Cardiac muscle cell (in vitro differentiated cells and primary cell): ENCODE measurements at places on chromosomes 1 and 21.

- DNase-seq = peak; percentile 6
Observed at GRCh38 chr21:26550326-26550725, 22.8 kb downstream of the CYYR1 start.

DNA sequence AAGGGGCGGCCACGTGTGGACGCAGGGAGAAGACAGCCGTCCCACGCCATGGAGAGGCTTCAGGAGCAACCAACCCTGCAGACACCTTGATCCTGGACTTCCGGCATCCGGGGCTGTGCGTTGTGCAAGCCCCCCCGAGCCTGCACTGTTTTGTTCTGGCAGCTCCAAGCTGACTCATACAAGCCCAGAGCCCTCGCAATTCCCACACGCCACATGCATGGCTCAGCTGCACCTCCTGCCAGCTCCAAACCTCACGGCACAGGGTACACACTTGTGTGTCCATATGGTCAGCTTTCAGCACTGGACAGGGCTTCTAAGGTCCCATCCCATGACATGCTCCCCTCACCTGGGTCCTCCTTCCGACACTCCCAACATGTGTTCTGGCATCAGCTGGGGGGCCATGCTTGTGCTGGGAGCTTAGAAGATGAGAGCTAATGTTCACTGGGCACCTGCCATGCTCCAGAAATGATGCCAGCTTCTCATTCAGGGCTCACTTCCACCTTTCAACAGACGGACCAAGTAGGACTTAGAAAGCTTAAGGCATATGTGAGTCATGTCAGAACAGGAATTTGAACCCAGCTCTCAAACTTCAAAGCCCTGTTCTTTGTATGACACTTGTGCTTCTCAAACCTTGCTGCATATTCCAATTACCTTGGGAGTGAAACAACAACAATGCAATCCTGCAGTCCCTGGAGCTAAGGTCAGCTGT lies 137.3 kb downstream of the PGBD5 start:
- DNase-seq = peak; percentile 33

DNA sequence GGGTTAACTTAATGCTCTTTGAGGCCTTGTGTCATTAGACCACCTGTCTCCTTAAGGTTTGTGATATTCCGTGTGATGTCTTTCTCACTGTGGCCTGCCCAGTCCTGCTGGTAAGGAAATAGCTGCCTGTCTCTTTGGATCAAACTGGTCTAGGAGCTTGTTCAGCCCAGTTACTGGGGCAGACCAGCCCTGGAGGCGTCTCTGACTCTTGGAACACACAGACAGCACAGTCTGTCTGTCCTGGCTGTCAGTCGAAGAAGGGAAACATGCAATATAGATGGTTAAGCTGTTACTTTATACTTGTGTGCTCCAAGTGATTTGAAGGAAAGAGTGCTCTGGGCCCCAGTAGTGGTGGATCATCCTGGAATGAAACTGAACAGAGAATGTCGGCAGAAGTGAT lies 20.4 kb downstream of the PBX1 start:
- no peak for DNase-seq

DNA sequence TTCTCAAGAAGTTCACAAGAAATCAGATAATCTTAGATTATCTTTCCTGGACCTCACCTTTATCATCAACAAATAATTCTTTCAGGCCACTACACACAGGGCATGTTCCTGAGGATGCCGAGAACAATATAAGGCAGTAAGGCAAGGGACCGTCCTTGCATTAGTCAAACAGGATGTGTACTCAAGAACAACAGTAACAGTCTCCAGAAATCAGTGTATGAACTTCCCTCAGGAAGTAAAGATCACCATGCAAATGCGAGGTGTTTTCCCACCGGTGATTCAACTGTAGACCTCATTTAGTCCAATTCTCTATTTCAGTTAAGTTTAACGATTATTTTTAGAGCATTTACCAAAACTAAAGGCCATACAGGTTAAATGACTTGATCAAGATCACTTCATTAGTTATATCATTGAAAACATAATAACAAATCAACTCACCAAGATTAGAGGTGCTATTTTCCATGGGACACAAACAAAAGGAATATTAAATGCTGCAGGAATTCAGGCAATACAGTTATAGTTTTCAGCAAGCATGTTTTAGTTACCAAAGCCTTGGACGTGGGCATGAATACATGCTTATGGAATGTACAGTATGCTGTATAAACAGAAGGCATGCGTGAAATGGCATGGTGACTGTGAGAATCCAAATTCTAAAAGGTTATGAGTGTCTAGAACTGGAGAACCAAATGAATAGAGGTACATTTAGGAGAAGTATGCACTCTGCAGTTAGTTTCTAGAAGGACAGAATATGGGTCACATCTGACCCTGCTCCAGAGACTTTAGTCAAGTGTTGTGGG lies 145.2 kb downstream of the TNR start:
- DNase-seq = no peak

DNA sequence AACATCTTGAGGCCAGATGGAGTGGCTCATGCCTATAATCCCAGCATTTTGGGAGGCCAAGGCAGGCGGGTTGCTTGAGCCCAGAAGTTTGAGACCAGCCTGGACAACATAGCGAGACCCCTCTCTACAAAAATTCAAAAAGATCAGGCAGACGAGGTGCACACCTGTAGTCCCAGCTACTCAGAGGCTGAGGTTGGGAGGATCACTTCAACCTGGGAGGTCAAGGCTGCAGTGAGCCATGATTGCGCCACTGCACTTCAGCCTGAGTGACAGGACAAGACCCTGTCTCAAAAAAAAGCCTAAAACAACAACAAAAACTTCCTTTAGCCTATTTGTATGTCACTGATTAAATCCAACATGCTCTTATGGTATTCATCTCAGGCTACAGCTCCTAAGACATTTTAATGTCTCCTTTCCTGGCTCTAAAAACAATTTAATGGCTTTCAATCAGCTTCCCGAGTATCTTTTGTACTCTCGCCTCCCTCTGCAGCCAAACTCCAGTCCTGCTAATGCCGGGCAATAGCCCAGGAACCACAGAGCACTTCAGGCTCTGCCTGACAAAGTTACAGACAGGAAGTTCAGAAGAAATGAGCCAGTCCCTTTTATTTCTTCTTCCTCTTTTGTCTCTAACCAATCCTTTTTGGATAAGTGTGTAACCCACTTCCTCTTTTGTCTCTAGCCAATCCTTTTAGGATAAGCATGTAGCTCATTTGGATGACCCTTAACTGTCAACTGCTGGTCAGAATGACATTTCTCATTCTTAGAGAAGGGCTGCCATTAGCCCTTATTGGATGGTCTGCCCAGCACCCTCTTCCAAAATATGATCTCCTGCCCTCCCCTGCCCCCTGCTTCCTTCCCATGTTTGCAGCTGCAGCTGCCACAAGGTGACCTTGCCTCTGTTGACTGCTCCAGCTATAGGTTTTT lies 6.6 kb upstream of the DOP1B start:
- peak; percentile 71 for DNase-seq

- DNase-seq = no peak
Observed at GRCh38 chr1:184405801-184406142, 18.9 kb downstream of the C1orf21 start.

GRCh38 chr1:201327687-201328240 lies 44.5 kb downstream of the PKP1 start:
- no peak for DNase-seq

GRCh38 chr1:147800804-147801203 lies 40.4 kb upstream of the GJA5 start:
- no peak for DNase-seq

DNA sequence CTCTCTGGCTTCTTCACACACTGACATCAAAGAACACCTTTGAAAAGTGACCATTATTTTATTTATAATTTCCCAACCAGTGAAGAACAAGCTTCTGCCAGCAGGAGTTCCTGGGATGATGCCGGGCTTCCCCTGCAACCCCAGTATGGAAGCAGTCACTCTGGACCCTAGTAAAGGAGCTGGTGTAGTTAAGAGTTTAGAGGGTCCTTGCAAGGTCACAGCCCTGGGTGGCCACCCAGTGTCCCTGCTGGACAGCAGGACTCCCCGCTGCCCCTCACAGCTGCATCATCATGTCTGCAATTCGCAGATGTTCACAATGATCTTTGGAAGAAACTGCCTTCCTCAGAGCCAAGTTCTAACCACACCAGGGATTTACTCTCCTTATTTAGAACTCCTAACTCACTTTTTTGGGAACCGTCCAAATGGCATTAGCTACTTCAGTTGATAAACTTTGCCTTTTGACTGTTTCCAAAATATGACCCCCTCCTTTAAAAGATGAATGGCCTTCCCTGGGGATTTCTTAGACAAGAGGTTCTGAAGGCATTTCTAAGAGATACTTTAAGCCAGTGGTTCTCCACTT lies 90.6 kb downstream of the HIVEP3 start:
- DNase-seq = no peak

- no peak for DNase-seq
Observed at GRCh38 chr1:62294261-62294660, 25.0 kb downstream of the KANK4 start.

GRCh38 chr1:20611652-20612051 lies 21.6 kb upstream of the PINK1 start:
- DNase-seq = no peak

- no peak for DNase-seq
Observed at GRCh38 chr1:18723701-18724411, 93.2 kb downstream of the PAX7 start.

DNA sequence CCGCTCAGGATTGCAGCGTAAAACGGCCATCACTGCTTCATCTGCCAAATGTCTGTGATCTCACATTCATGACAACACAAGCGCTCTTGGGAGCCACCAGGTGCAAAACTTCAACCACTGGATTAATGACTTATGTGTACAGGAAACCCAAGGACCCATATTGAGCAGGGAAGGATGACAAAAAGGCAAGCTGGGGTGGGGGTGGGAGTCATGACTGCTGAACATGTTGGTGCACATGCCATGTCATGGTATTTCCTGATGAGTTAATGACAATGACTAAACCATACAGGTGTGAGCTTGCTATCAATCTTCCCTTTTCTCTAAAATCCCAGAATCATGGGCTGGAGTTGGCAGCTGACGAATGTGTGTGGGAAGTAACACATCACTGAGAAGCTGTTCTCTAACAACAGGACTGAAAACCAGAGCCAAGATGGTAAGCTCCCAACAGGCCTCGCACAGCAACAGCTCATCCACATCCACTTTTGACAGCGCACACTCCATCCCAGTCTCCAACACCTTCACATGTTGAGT lies 3.1 kb upstream of the SH2D5 start:
- DNase-seq = no peak

DNA sequence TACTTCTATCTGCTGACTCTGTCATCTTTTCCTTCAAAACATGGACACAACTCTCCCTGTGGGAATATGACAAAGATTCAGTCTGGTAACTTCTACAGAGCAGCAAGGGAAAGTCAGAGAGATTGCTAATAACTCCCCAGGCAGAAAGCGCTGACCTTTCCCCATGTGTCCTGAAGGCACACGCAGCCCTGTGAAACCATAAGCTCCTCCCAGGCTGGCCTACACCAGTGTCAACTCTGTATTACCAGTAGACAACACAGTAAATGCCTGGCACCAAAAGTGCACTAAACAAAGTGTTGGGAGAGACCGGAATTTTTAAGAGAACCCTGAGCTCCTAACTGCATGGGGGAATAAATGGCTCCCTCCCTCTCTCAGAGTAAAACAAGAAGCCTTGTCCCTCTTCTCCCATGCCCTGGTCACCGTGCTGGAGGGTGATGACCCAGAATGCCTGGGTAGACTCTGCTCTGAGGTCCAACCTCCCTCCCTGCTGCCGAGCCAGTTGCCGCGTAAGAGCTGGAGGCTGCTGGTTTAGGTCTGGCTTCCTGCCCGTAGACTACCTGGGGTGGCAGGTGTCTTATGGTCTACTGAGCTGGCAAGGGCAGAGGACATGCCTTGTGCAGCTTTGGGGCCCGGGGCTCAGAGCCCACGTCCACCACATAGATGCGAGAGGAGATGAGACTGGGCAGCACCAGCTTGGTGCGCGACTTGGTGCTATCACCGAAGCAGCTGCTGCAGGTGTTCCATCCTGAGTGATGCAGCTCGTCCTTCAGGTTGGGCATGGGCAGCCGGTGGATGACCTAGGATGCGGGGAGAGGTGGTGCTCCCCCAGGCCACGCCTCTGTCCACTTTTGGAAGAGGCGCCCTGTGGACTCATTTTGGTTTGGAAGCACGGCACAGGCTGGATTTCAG lies 3.9 kb downstream of the SELENBP1 start:
- DNase-seq = no peak

DNA sequence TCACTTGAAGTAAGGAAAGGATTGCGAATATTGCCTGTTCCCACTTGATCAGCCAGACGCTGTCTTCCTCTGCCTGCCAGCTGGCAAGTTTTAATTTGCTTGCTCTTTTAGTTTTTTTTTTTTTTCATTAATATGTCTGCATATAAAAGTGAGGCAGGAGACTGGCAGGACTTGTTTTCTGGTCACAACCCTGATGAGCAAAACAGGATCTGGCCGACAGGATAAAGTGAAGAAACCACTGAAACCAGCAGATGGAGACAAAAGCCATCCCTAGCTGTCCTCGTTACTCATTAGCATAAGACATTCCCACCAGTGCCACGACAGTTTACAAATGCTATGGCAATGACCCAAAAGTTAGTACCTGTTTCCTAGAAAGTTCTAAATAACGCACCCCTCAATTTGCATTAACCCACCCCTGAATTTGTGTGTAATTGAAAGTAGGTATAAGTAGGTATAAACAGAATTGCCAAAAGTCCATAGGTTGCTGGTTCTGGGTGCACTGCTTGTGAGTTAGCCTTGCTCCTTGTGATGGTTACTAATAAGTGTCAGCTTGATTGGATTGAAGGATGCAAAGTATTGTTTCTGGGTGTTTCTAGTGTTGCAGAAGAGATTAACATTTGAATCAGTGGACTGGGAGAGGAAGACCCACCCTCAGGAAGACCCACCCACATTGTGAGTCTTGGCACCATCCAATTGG lies 60.8 kb downstream of the ZNF684 start:
- DNase-seq = no peak

DNA sequence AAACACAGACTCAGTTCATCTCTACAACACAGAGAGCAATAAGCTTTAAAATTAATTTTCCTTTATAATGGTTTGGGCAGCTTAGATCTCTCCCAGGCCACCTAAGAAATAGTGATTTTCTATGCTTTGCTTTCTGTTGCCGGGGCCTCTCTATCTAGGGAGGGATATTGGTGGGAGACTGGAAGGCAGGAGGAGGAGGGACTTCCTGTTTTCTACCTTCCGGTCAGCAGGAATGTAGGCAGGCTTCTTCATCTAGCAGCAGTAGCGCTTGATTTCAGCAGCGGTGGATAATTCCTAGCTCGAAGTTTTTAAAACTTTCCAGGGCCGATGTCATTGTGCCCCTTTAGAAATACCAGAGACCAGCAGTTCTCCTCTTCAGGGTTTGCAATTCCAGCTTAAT lies 5.1 kb upstream of the DESI2 start:
- DNase-seq = no peak

- no peak for DNase-seq
Observed at GRCh38 chr1:179080866-179081686, 794 bp upstream of the TOR3A start.

- no peak for DNase-seq
Observed at GRCh38 chr1:150995460-150995859, 11.2 kb downstream of the MINDY1 start.

- no peak for DNase-seq
Observed at GRCh38 chr1:77706321-77706720, 23.9 kb upstream of the ZZZ3 start.
